ENCODE measurements at places on chromosomes 1 and 21. TPM values are rescaled to one million over a fixed set of nuclear protein-coding genes. Genes with fewer than 3 reads are reported as not detected.

The FHL3 gene
- polyA plus RNA-seq: 9.7 TPM

The MTARC1 gene
- 13.4 TPM for polyA plus RNA-seq

DNA sequence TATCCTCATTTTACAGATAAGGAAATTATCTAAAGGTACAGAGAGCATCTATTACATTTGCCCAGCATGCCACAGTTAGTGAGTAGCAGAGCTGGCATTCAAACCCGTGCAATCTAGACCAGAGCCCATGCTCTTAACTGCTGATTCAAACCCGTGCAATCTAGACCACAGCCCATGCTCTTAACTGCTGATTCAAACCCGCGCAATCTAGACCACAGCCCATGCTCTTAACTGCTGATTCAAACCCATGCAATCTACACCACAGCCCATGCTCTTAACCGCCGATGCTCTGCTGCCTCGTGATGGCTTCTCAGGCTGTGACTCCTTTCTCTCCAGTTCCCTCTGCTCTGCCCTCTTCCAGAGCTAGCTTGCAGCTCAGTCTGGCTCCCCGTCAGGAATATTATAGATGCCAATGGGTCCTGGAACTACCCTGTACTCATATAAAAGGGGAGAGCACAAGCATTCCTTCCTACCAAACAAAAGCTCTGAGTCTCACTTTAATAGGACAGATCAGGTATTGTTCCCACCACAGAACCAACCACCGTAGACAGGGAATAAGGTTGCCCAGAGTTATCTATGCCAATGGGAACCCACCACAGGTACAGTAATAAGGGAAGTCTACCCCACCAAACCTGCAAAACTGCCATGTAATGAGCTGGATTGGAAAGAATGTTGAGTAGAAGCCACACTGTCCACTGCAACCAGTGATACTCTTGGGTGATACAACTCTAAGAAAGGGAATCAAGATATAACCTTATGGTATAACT is 78.4 kb downstream of the SMYD3 start:
- DNase-seq: no peak

DNA sequence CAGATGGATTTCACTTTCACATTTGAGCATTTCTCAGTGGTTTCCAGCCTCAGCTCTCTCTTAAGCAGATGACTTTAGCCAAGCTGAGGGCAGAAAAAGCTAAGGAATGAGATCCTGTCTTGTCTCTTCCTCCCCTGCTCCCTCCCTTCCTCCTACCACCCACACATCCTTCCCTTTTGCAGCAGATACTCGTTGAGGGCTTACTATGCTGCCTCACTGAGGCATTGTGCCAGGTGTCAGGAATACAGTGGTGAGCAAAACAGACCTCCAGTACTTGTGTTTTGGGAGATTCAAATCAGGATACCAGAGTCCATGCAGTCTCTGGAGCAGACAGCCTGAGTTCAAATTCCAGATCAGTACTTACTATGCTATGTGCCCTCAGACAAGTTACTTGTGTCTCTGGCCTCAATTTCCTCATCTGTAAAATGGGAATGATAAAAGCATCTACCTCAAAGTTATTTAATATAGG is 43.2 kb downstream of the KIF26B start:
- DNase-seq: no peak

GRCh38 chr21:34307991-34308532 is 55.7 kb upstream of the KCNE2 start:
- DNase-seq: no peak

GRCh38 chr1:178645157-178645807 is 79.8 kb upstream of the RALGPS2 start:
- DNase-seq: no peak

DNA sequence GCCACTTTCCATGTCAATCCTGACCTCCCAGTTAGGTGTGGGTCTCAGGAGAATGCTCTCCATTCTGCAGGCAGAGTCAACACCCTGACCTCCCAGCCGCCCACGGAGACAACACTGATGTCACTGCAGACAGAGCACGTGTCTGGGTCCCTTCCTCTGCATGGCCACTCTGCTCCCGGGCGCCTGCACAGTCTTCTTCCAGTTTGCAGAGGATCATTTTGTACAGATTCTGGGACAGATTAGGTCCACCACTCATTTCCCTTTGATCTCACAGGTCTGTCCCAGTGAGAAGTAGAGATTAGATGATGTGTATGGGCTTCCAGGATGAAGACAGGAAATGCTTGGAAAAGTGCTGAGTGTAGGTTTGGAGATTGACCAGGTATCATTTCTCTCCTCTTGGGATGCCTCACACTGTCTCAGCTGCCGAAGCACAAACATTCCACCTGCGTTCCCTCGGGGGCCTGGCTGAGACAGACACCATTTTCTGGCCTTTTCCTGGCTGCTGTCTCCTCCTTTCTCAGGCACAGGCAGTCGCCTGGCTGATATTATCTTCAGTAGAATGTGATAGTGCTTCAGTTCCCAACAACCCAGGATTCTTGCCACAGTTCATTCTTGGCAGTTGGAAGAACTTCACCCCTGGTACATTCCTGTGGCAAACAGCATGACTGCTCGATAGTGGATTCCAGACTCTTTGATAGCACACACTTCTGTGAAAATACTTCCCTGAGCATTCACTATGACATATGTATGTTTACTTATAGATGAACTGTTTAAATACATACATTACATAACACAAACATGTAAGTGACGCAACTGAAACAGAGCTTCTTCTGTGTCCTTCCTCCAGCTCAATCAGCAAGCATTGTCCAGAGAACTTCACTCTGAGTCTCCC is 7.9 kb downstream of the MYBPHL start:
- peak; percentile 61 for DNase-seq

DNA sequence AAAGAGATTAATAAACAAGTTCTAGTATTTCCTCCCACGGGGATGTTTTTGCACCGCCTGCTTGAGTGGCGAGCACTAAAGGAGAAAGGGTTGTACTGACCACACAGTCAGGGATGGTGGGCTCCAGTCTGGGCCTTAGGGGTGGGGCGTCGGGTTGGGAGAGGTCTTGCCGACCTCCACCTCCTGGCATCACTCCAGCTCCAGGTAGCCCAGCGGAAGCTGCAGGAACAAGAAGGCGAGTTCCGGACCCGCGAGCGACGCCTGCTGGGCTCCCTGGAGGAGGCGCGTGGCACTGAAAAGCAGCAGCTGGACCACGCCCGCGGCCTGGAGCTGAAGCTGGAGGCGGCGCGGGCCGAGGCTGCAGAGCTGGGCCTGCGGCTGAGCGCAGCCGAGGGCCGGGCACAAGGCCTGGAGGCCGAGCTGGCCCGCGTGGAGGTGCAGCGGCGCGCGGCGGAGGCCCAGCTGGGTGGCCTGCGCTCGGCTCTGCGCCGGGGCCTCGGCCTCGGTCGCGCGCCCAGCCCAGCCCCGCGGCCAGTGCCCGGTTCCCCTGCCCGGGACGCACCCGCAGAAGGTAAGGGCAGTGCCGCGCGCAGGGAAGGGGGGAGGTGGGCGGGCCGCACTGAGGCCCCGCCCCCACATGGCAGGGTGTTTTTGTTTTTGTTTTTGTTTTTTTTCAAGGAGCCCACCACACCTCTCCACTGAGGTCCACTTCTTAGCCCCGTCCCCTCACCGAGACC is 19.7 kb downstream of the MFAP2 start:
- DNase-seq: peak; percentile 96

DNA sequence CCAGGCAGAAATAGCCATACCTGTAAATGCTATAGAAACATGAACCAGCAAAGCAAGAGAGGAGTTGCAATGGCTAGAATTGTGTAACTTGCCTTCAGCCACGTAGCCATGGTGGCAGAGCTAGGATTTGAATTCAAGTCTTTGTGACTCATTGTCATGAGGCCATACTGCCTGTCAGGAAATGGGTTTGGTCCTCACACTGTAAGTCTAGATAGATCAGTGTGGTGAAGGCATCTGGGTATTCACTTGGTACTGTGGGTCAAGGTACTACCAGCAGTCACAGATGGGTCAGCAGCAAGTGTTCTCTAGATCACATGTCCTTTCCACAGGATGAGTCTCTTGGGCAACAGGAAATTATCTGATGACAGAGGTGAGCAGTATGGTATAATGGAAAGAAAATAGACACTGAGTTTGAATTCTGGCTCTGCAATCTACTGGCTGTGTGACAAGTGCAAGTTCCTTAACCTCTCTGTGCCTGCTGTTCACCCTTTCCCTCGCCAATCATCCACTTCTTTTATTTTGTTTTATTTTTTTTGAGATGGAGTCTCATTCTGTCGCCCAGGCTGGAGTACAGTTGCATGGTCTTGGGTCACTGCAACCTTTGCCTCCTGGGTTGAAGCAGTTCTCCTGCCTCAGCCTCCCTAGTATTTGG is 36.9 kb downstream of the FGGY start:
- no peak for DNase-seq

DNA sequence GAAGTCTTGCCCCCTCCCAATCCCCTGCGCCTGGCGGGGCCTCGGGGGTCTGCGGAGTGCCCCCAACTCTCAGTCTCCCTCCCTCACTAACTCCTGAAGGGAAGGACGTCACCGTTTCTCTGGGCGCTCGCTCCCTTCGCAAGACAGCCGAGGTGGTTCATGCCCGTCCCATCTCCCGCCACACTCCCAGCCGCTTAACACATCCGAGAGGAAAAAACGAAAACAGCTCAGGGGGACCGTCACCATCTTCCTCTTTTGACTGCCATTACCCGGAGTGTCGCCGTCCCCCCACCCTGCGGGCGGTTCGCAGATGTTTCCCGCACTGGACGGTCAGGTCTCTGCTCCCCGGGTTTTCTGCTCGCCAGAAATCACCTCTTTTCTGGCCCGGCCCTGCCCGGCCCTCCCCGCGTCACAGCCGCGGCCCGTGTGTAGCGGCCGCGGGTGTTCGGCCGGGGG is 532 bp downstream of the ERO1B start:
- peak; percentile 73 for DNase-seq

Data from right cardiac atrium (tissue), 5 donors.